WTC11 (cell line): ENCODE measurements at places on chromosomes 5 and 9. TPM values are rescaled to one million over a fixed set of nuclear protein-coding genes. Genes with fewer than 3 reads are reported as not detected.

- H3K4me3 ChIP-seq, result no peak overlapping the region
- no peak overlapping the region for H3K27ac ChIP-seq
- peaks cover 3% of the 10 kb centered on the region; the same call in 1 of the 2 replicates for H3K27me3 ChIP-seq
- H3K4me1 ChIP-seq, result no peaks in the 10 kb centered on the region
- DNase-seq, result no peak
These were observed 50.6 kb upstream of the CLK4 start for GRCh38 chr5:178677429-178677828.

DNA sequence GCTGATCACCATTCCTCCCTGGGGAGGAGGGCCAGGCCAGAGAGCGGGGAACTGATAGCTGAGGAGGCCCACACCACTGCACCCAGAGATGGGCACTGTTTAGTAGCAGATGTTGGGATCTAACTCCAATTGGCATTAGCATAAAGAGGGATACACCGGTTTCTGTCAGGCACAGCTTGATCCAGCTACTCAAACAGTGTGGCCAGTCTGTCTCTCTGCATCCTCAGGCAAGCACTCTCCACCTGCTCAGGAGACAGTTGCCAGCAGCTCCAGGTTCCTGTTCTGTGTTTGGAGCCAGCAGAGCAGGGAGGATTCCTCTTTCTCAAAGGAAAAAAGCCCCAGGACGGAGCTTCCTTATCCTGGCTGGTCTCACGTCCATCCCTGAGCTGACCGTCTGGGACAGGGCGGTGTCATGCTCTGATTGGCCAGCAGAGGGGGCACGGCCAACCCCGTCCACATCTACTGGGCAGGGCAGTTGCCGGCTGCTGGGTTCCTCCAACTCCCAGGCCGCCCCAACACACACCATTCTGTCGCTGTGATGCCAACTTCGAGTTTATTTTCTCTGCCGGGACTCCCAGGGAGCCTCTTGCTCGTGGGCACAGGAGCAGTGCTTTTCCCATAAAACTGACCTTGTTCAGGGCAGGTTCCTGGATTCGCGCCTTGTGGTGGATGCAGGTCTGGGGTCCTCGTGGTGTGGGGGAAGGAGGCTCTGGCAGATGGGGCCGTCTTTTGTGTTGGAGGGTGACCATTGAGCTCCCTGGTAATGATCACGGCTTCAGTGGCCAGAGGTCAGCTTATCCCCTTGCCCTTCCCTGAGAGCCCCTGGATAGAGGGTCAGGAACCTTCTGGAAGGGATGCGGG lies 47.9 kb downstream of the COL5A1 start:
- no peaks in the 10 kb centered on the region for H3K27me3 ChIP-seq
- H3K4me1 ChIP-seq, result no peaks in the 10 kb centered on the region
- no peaks in the 10 kb centered on the region for H3K36me3 ChIP-seq
- H3K27ac ChIP-seq, result no peak overlapping the region

- H3K27me3 ChIP-seq, result no peaks in the 10 kb centered on the region
- no peaks in the 10 kb centered on the region for H3K36me3 ChIP-seq
- H3K4me1 ChIP-seq, result peaks cover 7% of the 10 kb centered on the region
These were observed 4.0 kb upstream of the LRRC70 start for GRCh38 chr5:62574599-62574998.

DNA sequence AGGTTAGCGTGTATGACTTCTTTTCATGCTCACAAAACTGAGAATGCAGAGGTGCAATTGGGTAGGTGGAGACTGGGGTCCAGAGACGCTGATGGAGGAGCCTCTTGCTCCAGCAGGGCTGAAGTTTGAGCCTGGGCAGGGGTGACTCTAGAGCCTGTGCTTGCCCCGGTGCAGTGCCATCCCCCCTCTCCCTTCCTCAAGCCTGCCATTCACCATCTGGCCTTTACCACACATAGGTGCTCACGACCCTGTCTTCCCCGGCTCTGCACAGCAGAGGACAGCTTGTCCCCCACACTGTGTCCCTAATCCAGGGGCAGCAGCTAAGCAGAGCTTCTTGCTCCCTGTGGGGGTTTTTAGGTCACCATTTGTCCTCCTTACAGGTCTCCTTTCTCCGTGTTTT lies 86.5 kb downstream of the DAP start:
- no peaks in the 10 kb centered on the region; the same call in 1 of the 2 replicates for H3K27me3 ChIP-seq
- no peak overlapping the region for H3K27ac ChIP-seq
- DNase-seq, result no peak
- no peaks in the 10 kb centered on the region for H3K4me1 ChIP-seq

DNA sequence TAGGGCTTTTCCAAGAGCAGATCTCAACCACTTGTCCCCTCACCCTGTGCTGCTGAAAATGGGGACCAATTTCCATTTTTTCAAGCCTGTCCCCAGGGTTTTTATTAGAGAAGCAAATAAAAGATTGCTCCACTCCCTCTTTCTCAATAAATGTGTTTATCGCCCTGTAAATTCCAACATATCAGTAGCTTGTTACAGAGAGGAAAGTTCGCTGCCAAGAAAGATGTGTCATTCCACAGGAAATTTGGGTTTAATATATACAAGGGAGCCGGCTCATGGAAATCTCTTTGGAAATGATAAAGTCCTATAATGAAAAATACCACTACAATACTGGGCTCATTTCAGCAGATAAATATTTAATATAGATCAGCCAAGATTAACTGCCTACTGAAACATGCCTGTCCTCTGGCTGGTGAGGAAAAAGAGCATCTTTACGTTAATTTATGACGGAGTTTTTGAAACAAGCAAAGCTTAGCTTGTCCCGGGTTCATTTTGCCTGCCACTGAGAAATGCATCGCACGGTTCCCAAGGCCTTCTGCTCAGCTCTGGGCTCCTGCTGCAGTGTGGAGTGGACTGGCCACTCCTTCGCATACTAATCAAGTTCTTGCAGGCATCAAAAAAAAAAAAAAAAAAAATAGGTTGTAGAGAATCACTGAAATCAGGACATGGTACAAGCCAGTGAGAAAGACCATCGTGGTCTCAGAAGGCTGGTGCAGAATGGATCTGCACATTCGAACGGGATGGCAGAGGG lies 84.5 kb downstream of the BRINP1 start:
- H3K36me3 ChIP-seq, result no peaks in the 10 kb centered on the region
- no peak overlapping the region for H3K4me3 ChIP-seq

DNA sequence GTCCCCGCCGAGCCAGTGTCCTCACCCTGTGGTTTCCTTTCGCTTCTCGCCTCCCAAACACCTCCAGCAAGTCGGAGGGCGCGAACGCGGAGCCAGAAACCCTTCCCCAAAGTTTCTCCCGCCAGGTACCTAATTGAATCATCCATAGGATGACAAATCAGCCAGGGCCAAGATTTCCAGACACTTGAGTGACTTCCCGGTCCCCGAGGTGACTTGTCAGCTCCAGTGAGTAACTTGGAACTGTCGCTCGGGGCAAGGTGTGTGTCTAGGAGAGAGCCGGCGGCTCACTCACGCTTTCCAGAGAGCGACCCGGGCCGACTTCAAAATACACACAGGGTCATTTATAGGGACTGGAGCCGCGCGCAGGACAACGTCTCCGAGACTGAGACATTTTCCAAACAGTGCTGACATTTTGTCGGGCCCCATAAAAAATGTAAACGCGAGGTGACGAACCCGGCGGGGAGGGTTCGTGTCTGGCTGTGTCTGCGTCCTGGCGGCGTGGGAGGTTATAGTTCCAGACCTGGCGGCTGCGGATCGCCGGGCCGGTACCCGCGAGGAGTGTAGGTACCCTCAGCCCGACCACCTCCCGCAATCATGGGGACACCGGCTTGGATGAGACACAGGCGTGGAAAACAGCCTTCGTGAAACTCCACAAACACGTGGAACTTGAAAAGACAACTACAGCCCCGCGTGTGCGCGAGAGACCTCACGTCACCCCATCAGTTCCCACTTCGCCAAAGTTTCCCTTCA lies 1.4 kb downstream of the GLIS3 start:
- H3K27ac ChIP-seq, result no peak overlapping the region; the same call in 1 of the 2 replicates
- H3K4me3 ChIP-seq, result peak overlapping the region; percentile 88
- no peaks in the 10 kb centered on the region for H3K36me3 ChIP-seq
- H3K27me3 ChIP-seq, result peaks cover 78% of the 10 kb centered on the region
- no peak for DNase-seq

DNA sequence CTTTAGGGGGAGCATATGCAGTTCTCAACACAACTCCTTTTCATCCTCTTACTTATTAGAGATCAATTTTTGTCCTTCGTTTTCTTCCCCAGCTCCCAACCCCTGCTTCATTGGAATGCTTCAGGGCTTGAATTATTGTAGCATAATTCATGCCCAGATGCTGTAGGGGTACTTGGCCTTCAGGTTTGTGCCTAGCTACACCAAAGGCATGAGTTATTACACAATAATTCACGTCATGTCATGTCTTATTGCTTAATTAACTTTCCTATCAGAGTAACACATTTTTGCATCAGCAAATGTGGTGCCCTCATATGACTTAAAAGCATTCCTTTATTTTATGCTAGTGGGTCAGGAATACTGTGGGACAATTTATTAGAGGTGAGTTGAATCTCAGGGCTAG lies 507.2 kb downstream of the NFIB start:
- no peaks in the 10 kb centered on the region for H3K4me1 ChIP-seq
- DNase-seq, result no peak
- no peak overlapping the region for H3K27ac ChIP-seq
- H3K27me3 ChIP-seq, result no peaks in the 10 kb centered on the region
- no peaks in the 10 kb centered on the region for H3K36me3 ChIP-seq
- H3K4me3 ChIP-seq, result no peak overlapping the region

DNA sequence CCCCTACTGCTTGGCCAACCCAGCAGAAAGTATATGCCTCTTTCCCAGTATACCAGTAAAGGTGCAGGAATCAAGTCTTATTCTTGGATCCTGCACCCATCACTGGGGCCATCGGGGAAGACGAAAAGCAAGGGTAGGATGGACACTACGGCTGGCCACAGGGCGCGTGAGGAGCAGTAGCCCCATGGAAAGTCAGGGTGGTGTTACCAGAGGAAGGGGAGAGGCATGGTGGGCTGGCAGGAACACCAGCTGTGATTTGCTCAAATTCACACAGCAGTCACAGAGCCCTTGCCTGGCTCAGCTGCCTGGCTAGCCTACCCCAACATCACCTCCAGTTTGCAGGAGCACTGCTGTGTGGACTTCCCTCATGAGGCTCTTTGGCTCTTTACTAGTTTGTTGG lies 34.5 kb upstream of the SAP30L start:
- H3K4me1 ChIP-seq, result no peaks in the 10 kb centered on the region
- no peak overlapping the region for H3K4me3 ChIP-seq
- no peaks in the 10 kb centered on the region; the same call in 1 of the 2 replicates for H3K27me3 ChIP-seq

DNA sequence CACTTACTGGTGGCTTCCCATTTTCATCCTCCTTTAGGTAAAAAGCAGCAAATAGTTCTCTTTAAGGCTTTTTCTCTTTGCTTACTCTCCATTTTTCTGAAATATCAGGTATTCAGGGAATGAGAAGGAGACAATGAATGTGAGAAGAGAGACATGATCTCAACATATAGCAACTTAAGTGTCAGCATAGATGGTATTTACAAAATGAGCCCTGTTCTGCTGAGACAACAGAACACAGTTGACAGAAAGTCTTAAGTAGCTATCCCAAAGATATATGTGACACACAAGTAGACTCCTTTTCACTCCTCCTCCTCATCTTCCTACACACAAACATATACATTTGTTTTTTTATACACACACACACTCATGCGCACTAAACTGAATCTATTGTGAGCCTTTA lies 649.3 kb upstream of the WWC1 start:
- H3K4me3 ChIP-seq, result no peak overlapping the region
- no peaks in the 10 kb centered on the region for H3K4me1 ChIP-seq
- H3K36me3 ChIP-seq, result no peaks in the 10 kb centered on the region

GRCh38 chr5:176573564-176574296 lies 24.6 kb downstream of the CDHR2 start:
- DNase-seq, result peak; percentile 88
- H3K36me3 ChIP-seq, result no peaks in the 10 kb centered on the region
- peaks cover 2% of the 10 kb centered on the region for H3K4me1 ChIP-seq
- peaks cover 10% of the 10 kb centered on the region for H3K27me3 ChIP-seq
- H3K27ac ChIP-seq, result no peak overlapping the region

DNA sequence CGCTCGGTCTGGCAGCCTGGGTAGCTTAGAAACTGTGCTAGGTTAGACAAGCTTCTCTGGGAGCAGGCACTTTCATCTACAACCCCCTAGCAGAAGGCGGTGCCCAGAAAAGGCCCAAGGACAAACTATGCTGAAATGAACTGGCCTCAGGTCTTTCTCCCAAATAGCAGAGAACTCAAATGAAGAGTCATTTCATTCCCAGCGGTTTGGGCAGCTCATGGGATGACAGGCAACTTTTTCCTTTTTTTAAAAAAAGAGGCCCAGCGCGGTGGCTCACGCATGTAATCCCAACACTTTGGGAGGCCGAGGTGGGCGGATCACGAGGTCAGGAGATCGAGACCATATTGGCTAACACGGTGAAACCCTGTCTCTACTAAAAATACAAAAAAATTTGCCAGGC lies 2.5 kb downstream of the RAPGEF1 start:
- no peak for DNase-seq
- no peaks in the 10 kb centered on the region for H3K27me3 ChIP-seq
- H3K4me1 ChIP-seq, result peaks cover 54% of the 10 kb centered on the region
- no peaks in the 10 kb centered on the region for H3K36me3 ChIP-seq
- H3K27ac ChIP-seq, result peak overlapping the region; percentile 48; the same call in 1 of the 2 replicates
- H3K4me3 ChIP-seq, result no peak overlapping the region; the same call in 1 of the 2 replicates

DNA sequence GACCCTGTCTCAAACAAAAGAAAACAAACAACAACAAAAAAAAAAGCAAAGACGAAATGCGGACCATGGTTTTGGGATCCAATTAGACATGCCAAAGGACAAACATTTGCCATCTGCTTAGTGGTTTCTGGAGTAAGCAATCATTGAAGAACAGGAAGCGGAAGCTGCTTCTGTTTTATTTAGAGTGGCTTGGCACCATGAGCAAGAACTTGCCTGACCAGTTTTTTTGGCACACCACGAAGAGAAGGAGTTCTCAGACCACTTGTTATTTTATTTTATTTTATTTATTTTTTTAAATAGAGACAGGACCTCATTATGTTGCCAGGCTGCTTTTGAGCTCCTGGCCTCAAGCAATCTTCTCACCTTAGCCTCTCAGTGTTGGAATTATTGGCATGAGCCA lies 17.0 kb downstream of the BTF3 start:
- peaks cover 11% of the 10 kb centered on the region for H3K4me1 ChIP-seq
- DNase-seq, result no peak
- H3K4me3 ChIP-seq, result no peak overlapping the region
- no peaks in the 10 kb centered on the region for H3K36me3 ChIP-seq

GRCh38 chr9:114007991-114008666 lies 70.0 kb downstream of the AMBP start:
- H3K36me3 ChIP-seq, result peaks cover 13% of the 10 kb centered on the region
- peak; percentile 9 for DNase-seq
- H3K27me3 ChIP-seq, result no peaks in the 10 kb centered on the region
- peaks cover 13% of the 10 kb centered on the region for H3K4me1 ChIP-seq
- H3K27ac ChIP-seq, result no peak overlapping the region
- H3K4me3 ChIP-seq, result no peak overlapping the region

- H3K36me3 ChIP-seq, result no peaks in the 10 kb centered on the region
- no peak overlapping the region for H3K27ac ChIP-seq
- H3K4me1 ChIP-seq, result peaks cover 25% of the 10 kb centered on the region
- H3K27me3 ChIP-seq, result no peaks in the 10 kb centered on the region
These were observed 596.9 kb upstream of the WWC1 start for GRCh38 chr5:167694325-167695147.

The CNTNAP3B gene
- total RNA-seq, result 1.2 to 2.8 TPM (median 2.0 TPM) in 3 replicates

The HINT1 gene
- 197 to 200 TPM (median 198 TPM) in 3 replicates for total RNA-seq

The SPATA6L gene
- total RNA-seq, result 1.7 to 2.5 TPM (median 1.8 TPM) in 3 replicates

The PFN3 gene
- total RNA-seq, result 0.48 TPM in 1 of 3 replicates, not detected in the others

The LECT2 gene
- total RNA-seq, result not detected in 3 replicates

The OCLN gene
- total RNA-seq, result 58.3 to 73.2 TPM (median 70.6 TPM) in 3 replicates

The IL7R gene
- total RNA-seq, result 0.57 to 1.1 TPM (median 0.62 TPM) in 3 replicates

The OR13C4 gene
- total RNA-seq, result 0.24 TPM in 1 of 3 replicates, not detected in the others
